ENCODE measurements at places on chromosomes 7 and 10.

GRCh38 chr10:11144626-11145494 lies 127.2 kb downstream of the CELF2 start:
- no peak for DNase-seq

DNA sequence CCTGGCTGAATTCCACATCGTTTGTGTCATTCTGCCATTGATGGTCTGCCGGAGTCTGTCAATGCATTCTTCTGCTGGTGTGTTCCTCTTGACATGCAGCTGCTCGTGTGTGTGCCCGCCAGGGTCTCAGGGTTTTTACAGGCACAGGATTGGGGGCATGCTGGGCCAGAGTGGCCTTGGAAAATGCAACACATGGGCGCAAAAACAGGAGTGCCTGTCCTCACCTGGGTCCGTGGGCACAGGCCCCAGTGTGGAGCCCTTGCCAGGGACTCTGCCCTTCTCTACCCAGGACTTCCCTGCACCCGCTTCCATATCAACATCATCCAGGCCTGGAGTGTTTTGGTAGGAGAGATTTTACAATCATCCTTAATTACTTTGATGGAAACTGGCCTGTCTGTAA lies 340.7 kb downstream of the KIF20B start:
- no peak for DNase-seq

GRCh38 chr7:137829337-137829992 lies 17.3 kb downstream of the DGKI start:
- no peak for DNase-seq

DNA sequence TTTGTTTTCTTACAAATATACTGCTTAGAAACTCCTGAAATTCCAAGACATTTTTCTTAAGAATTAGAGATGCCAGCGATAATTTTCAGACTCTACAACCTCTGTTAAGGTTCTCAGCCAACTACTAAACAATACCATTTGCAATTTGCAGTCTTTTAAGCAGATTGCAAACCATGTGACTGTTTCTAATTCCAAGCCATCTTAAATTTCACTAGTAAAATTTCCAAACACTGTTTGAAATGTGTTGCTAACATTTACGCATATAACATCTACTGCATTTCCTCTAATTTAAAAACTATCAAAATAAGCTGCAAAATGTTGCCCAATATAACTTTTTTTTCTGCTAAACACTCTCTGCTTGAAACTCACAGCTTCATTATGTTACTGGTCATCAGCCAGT lies 56.0 kb upstream of the MACROH2A2 start:
- DNase-seq = no peak

GRCh38 chr10:11853468-11853867 lies 30.3 kb downstream of the PROSER2 start:
- no peak for DNase-seq

- DNase-seq = no peak
Measured at GRCh38 chr7:155843426-155844018, 31.3 kb upstream of the SHH start.

- no peak for DNase-seq
Measured at GRCh38 chr7:116477625-116478024, 21.9 kb upstream of the CAV2 start.

- no peak for DNase-seq
Measured at GRCh38 chr7:139811066-139811465, 18.0 kb upstream of the TBXAS1 start.

DNA sequence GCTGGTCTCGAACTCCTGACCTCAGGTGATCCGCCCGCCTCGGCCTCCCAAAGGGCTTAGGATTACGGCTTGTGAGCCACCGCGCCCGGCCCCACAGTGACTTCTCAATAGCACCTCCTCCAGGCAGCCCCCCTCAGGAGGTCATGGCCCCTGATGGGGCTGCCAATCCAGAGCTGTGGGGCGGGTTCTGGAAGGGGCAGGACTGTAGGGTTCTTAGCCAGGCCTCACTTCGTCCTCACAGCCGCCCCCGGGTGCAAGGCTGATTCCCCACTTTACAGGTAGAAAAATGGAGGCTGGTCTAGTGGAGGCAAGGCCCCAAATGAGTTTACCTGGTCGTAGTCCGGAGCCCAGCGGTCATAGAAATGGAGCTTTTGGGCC lies 638 bp downstream of the METTL27 start:
- no peak for DNase-seq

DNA sequence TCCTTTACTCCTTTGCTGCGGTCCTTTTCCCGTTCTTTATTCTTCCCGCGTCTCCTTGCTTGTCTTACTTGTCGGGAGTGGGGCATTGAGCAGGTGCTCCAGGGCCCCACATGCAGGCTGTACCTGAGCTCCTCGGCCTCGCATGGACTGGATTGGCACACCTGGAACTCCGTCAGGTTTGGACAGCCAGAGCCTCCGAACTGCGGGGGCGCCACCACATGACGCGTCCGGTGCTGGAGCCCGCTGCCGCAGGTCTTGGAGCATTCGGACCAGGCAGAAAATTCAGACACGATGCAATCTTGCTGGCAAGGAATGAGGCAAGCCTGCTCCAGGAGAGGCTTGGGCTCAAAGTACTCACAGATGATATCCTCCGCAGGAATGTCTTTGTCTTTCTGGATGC lies 195.7 kb downstream of the THSD7A start:
- no peak for DNase-seq

Measured in NCI-H1417 (cell line).